ENCODE measurements at places on chromosomes 2 and 18.
A peak's percentile ranks its signal among the peaks of the same experiment; 100 is the strongest.

DNA sequence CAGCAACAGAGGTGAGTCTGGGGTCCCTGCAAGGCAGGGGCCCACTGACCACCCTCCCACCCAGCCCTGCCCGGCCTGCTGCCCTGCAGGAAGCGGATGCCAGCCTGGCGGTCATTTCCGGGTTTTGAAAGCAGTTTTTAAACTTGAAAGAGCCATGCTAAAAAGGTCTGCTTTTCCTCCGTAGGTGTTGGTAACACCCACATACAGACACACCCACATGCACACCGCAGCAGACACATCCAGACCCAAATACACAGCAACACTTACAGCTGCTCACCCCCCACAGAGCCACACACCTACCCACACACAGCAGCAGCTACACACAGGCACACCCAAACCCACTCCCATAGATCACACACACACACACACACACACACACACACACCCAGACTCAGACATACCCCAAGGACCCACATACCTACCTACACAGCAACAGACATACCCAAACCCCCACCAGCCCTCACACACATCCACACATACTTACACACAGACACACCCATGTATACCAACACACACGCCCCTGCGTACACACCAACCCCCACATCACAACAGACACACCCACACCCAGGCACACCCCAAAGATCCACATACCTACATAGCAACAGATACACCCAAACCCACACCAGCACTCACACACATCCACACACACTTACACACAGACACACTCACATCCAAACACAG lies 7.6 kb downstream of the ZFP36L2 start:
- H3K27ac ChIP-seq, result peak overlapping the region; percentile 98
- peak overlapping the region; percentile 95 for H3K4me3 ChIP-seq
- peaks cover 43% of the 10 kb centered on the region for H3K36me3 ChIP-seq
- H3K27me3 ChIP-seq, result no peaks in the 10 kb centered on the region
- peaks cover 48% of the 10 kb centered on the region for H3K4me1 ChIP-seq

DNA sequence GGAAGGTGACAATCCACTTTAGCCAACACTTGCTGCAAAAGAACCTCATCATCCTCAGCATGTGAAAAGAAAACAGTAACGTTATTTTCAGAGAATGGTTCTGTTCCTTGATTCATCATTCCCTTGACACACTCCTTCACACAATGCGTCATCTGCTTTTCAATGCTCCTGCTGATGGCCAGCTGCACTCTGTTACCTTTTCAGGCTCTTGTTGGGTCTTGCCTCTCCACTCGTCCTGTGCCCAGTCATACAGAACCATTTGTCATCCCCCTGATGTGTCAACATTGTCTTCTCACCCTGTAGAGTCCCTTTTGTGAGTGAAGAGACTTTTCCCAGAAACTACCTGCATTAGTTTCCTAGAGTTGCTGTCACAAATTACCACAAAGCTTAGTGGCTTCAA lies 12.2 kb upstream of the DTNA start:
- H3K27me3 ChIP-seq, result no peaks in the 10 kb centered on the region
- DNase-seq, result no peak

DNA sequence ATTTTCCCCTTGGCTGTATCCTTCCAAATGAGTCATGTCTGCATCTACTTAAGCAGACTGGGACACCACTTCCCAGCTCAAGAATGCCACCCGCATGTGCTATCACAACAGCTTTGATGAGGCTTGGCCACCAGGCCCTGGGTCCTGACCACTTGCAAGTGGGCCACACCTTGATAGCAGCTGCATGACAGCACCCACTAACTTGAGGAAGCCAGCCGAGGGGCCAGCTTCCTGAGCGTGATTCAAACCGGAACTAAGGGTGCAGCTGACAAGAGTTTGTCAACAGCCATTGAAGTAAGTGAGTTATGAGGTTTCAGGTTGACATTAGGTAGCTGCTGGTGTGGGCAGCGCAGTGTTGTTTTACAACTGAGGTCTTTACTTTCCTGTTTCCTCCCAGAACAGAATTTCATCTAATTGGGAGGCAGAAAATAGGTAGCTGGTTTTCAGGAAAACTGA lies 54.4 kb downstream of the EPHA4 start:
- no peak overlapping the region for H3K27ac ChIP-seq
- peaks cover 5% of the 10 kb centered on the region for H3K36me3 ChIP-seq
- peak; percentile 87 for DNase-seq
- peaks cover 3% of the 10 kb centered on the region for H3K4me1 ChIP-seq
- H3K27me3 ChIP-seq, result peaks cover 1% of the 10 kb centered on the region

- no peaks in the 10 kb centered on the region for H3K36me3 ChIP-seq
- H3K27me3 ChIP-seq, result no peaks in the 10 kb centered on the region
- no peak overlapping the region for H3K4me3 ChIP-seq
- DNase-seq, result no peak
Observed at GRCh38 chr2:100802066-100802465, 17.9 kb upstream of the NPAS2 start.

- no peak overlapping the region for H3K4me3 ChIP-seq
- DNase-seq, result peak; percentile 55
- peaks cover 16% of the 10 kb centered on the region for H3K4me1 ChIP-seq
- no peak overlapping the region for H3K27ac ChIP-seq
- H3K27me3 ChIP-seq, result peaks cover 3% of the 10 kb centered on the region
Observed at GRCh38 chr18:45657357-45658335, 42.4 kb downstream of the SLC14A2 start.

DNA sequence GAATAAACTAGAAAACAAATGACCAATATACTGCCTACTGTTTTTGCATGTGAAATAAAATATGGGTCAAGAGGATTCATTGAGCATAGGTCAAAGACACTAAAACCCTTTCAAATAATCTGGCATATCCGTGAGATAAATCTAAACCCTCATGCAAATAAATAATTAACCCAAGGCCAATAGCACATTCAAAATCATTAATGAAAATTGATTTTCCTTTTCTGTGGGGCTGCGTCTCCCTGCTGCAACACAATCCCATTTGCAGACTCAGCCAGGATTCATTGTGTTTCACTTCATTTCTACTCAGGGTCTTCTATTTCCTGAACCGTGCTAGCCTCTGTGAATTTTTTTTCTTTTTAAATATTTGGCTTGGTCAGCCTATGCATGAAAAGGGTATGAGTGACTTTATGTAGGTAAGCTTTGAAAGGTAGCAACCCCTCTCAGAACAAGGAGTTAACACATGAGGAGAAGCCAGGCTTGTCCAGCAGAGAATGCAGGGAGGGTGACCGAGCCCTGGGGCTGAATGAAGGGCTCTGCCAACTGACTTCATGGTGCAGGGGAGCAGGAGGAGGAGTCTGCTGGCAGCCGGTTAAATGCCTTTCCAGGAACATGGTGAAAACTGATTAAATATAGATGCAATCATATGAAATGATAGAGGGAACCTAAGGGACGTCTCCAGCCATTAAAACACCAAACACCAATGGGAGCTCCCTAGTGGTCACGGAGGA lies 10.3 kb upstream of the CTAGE1 start:
- no peaks in the 10 kb centered on the region for H3K27me3 ChIP-seq
- no peaks in the 10 kb centered on the region for H3K36me3 ChIP-seq
- no peak for DNase-seq
- no peak overlapping the region for H3K27ac ChIP-seq
- no peaks in the 10 kb centered on the region for H3K4me1 ChIP-seq

DNA sequence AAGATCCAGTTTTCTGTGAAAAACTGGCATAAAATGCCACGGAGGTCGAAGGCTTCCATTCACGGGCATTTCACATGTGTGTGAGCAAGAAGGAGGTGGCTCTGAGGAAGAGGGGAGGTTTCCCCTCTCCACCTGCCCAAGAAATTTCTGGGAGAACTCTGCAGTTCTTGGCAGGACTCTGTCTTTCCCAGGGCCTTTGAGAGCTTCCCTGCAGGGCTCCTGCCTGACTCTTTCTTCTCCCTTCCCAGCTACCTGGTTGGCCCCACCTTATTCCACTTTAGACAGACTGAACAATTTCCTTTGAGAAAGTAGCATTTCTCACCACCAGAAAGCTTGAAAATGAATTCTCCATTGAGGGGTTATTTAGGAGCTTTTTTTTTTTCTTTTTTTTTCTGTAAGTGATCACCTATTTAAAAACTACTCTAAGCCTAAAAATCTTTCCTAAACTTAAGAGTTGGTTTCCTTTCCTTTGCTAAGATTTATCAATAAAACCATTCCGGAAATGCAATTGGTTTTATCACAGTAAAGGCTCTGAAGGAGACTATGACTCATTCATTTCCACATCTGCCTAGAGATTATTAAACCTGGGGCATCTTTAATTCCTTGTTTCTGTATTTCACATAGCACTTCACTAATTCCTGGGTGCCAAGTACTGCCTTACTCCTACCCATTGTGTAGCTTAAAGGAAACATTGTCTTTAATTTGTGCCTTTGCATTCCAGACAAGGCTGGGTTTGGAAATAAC lies 59.3 kb downstream of the UNC80 start:
- H3K27me3 ChIP-seq, result no peaks in the 10 kb centered on the region
- DNase-seq, result no peak
- H3K4me1 ChIP-seq, result no peaks in the 10 kb centered on the region
- H3K27ac ChIP-seq, result no peak overlapping the region
- no peaks in the 10 kb centered on the region for H3K36me3 ChIP-seq

DNA sequence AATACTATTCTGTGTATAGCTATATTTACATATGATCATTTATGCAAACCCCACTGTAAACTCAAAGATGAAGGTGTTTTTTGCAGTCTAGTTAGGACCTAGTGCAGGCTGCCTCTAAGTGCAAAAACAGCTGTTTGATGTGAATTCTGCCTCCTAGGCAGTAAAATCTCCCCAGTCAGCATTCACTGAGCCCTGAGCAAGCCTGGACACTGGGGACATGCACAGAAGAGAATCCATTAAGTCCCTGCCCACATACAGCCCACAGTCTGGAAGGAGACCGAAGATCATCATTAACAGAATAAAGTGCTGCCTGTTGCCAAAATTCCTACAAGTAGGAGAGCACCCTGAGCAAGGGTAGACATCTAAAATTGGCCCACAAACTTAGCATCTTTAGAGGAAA lies 14.4 kb upstream of the BIN1 start:
- no peaks in the 10 kb centered on the region for H3K4me1 ChIP-seq
- no peak for DNase-seq
- no peak overlapping the region for H3K4me3 ChIP-seq
- H3K27me3 ChIP-seq, result peaks cover 3% of the 10 kb centered on the region
- H3K36me3 ChIP-seq, result no peaks in the 10 kb centered on the region
